ENCODE measurements at places on chromosomes 6 and 20.

GRCh38 chr6:31631681-31632278 lies 11.3 kb downstream of the PRRC2A start:
- peak; percentile 50 for DNase-seq

- no peak for DNase-seq
These were observed 143.0 kb upstream of the SLC22A16 start for GRCh38 chr6:110619275-110619908.

- no peak for DNase-seq
These were observed 107.8 kb upstream of the CD93 start for GRCh38 chr20:23193801-23194384.

DNA sequence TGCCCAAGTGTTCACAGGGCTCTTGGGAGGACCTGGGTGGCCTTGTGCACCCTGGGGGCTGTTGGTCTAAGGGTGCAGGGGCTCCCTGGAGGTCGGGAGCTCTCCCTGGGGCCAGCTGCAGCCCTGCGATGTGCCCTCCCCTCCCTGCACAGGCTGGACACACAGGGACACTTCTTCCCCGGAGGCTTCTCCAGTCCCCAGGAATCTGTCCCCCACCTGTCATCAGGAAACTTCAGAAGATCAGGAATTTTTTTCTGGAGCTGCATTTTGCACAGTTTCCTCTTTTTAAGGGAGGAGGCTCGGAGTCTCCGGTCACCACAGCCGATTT lies 66.9 kb upstream of the BHLHE23 start:
- no peak for DNase-seq

GRCh38 chr6:4287811-4288244 lies 152.5 kb upstream of the ECI2 start:
- DNase-seq = no peak

- DNase-seq = no peak
These were observed 522.4 kb downstream of the HDGFL1 start for GRCh38 chr6:23091795-23092194.

DNA sequence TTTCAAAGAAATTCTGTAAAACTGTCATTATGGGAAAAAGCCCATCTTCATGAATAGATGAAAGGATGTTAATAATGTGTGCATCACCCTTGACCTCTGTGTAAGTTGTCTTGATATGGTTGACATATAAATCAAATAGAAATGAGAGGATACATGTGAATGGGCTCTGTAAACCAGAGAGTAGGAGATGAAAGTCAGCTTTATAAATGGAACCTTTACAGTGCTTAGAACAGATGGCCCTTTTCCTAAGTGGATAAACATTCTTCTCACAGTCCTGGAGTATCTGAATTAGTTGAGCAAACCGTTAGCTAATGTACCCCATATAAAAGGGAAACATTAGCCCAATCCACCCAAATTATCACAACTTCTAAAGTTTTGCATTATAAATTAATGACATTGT lies 57.5 kb downstream of the MYLK4 start:
- no peak for DNase-seq

DNA sequence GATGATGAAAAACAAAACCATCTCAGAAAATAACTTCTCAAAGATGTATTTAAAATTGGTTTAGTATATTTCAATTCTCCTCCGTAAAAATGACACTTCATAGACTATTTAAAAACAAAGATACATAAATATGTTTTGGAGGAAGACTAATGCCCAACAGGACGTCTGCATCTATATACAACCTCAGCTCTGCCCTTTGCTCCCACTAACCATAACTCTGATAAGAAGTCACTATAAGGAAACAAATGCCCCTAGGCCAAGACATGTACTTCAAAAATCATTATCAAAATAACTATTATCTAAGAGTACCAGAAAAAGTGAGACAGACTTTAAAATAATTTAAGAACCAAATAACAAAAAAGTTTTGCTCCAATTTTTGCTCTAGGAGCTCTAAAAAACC lies 23.4 kb downstream of the PLAGL1 start:
- no peak for DNase-seq

GRCh38 chr6:6816716-6817115 lies 228.2 kb downstream of the LY86 start:
- no peak for DNase-seq

- DNase-seq = no peak
These were observed 6.6 kb downstream of the KIF25 start for GRCh38 chr6:168004023-168004422.

- DNase-seq = no peak
These were observed 3.0 kb downstream of the GABRR1 start for GRCh38 chr6:89214197-89214596.

GRCh38 chr6:150371356-150371755 lies 2.5 kb downstream of the IYD start:
- no peak for DNase-seq

DNA sequence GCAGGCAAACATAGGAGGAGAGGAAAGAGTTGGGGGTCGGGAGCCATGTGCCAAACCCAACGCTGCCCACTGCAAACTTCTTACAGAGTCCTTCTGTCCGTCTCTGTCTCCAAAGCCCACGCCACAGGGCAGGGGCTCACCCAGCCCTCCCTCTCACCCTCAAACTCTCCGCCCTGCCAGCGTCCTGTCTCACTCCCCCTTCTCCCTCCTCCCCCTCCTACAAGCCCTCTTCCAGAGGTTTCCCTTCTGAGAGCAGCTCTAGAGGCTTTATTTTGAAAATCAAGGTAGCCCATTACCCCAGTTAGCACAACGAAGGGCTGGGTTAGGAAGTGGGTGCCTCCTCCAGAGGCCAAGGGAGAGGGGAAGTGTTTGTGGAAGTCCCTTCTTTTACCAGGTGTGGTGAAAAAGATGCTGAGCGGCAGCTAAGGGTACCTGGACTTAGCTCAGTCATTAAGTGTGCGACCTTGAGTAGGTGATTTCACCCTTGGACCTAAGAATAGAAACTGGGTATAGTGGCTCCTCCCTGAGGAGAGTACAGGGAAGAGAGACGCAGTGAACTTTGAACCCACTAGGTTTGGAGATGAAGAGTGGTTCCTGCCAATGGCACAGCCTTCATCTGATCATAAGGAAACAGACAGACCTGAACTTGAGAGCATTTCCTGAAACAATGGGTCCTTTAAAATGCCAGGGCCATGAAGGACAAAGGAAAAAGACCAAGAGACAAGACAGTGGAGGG lies 123.8 kb downstream of the BANF2 start:
- no peak for DNase-seq

DNA sequence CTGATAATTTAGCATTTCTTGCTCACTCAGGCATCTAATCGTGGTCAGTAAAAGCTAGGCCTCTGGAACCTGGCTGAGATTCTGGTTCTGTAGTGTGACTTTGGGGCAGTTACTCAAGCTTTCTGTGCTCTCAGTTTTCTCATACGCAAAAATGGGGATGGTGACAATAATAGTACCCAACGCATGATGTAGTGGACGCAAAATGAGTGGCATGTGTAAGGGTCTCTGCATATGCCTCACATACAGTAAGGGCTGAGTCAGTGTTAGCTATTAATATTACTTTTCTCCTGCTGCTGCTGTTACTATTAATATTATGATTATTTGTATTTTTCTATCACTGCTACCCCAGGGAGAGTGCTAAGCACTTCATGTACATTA lies 686 bp downstream of the GINS1 start:
- peak; percentile 64 for DNase-seq

GRCh38 chr6:16570221-16570553 lies 191.1 kb downstream of the ATXN1 start:
- no peak for DNase-seq

DNA sequence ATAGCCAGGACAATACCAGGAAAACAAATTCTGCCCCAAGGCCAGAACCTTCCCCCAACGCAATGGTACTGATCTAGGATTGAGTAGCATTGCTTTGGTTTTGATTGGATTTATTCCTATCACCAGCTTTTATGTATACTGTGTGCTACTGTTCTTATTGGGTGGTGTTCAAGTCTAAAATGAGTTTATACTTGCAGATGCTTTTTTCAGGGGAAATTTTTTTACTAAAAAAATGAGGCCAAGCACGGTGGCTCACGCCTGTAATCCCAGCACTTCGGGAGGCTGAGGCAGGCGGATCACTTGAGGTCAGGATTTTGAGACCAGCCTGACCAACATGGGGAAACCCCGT lies 116.8 kb downstream of the ZMYND8 start:
- DNase-seq = no peak

Measured in RKO (cell line).